SK-N-SH (cell line): ENCODE measurements at places on chromosomes 11 and 22. TPM values are rescaled to one million over a fixed set of nuclear protein-coding genes. Genes with fewer than 3 reads are reported as not detected.
A peak's percentile ranks its signal among the peaks of the same experiment; 100 is the strongest.

DNA sequence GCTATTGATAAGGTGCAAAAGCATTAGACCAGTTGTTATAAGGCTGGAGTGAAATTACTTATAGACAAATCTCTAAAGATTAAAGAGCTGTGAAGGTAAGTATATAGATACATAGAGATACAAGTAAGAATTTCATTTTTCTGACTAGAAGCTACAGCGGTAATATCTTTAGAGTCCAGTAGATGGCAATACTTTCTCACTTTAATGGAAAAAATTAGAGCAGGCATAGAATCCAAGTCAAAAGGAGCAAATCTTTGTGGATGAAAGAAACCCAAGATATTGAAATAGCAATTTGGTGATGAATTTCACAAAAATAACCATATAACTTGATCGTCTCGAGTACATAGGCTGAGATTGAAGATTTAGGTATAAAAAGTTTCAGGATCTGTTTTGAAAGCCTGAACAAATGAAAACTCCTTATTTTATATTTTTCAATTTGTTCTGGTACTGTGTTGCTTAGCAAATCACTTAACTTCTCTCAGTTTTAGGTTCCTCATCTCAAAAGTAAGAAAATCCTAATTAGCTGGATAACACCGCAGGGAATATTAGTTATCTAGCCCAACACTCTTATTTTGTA is 81.9 kb downstream of the UVRAG start:
- peak; percentile 44 for DNase-seq

DNA sequence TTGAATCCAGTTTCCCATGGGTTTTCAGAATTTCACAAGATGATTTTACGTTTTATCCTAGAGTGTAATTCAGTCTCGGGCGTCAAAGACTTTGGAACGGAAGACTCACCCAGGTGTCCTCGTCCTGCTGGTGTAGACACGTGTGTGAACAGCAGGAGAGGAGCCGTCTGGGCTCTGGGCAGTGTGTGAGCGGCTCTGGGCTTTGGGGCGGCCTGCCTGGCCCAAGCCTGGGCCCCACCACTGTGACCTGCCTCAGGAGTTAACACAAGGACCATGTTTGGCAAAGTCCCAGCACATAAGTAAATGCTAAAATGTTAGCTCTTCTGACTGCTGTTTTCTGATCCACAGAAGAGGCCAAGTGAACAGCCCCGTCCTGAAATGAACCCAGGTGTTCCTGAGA is 1093.3 kb downstream of the BRD1 start:
- no peak for DNase-seq

DNA sequence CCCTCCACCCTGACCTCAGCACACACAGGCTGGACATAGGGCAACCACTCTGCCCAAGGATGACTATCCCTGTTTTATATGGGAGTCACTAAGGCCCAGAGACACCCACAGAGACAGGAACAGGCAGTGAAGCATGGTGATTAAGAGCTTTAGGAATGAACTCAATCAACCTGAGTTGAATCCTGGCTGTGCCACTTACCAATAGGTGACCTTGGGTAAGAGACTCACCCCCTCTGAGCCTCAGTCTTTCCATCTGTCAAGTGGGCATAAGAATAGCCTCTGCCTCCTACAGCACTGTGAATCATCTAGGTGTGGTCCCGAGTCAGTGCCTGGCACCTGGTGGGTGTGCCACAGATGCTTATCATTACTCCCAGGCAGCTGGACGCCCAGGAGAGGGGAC is 6.8 kb downstream of the CRYBB1 start:
- no peak for DNase-seq

Gene RAB3IL1
- polyA plus RNA-seq = 9.8 and 10.2 TPM in 2 replicates
